ENCODE measurements at places on chromosomes 13 and 19. TPM values are rescaled to one million over a fixed set of nuclear protein-coding genes. Genes with fewer than 3 reads are reported as not detected.

The FFAR1 gene
- total RNA-seq, result 0.14 TPM

The MAMSTR gene
- 1.4 TPM for total RNA-seq

The RAB3A gene
- 10.3 TPM for total RNA-seq

The C1QTNF9B gene
- total RNA-seq, result not detected

The CYP2F1 gene
- not detected for total RNA-seq

The MYBPC2 gene
- total RNA-seq, result 0.12 TPM

The LILRA1 gene
- not detected for total RNA-seq

The KLF1 gene
- total RNA-seq, result 1.2 TPM

The ATP8B3 gene
- 3.6 TPM for total RNA-seq

The SIGLEC7 gene
- not detected for total RNA-seq

The KLK11 gene
- not detected for total RNA-seq

The DLEU7 gene
- not detected for total RNA-seq

The EPSTI1 gene
- 16.5 TPM for total RNA-seq

The PSG2 gene
- not detected for total RNA-seq

The C19orf73 gene
- 2.5 TPM for total RNA-seq

The SIGLECL1 gene
- total RNA-seq, result not detected

The ONECUT3 gene
- not detected for total RNA-seq

The SPINT2 gene
- 69.6 TPM for total RNA-seq

The SRRM5 gene
- total RNA-seq, result 0.37 TPM

The ZNF570 gene
- 3.6 TPM for total RNA-seq

The GPR18 gene
- 6.3 TPM for total RNA-seq

The TUBA3C gene
- total RNA-seq, result not detected

The LRRC4B gene
- total RNA-seq, result 0.12 TPM

The LYL1 gene
- total RNA-seq, result 2.4 TPM

The KLC3 gene
- not detected for total RNA-seq

The TMC4 gene
- 1.1 TPM for total RNA-seq

The PLVAP gene
- total RNA-seq, result not detected

All from activated CD4-positive, alpha-beta T cell treated with anti-CD3 and anti-CD28 coated beads, Interleukin-2, amount 10 ng/mL, durations not matched to agents 24 days and 14 days (primary cell).